CD4-positive, alpha-beta T cell (primary cell): ENCODE measurements at places on chromosomes 2 and 18.
A peak's percentile ranks its signal among the peaks of the same experiment; 100 is the strongest.

GRCh38 chr18:57122936-57123510 lies 23.9 kb upstream of the BOD1L2 start:
- DNase-seq, result no peak

DNA sequence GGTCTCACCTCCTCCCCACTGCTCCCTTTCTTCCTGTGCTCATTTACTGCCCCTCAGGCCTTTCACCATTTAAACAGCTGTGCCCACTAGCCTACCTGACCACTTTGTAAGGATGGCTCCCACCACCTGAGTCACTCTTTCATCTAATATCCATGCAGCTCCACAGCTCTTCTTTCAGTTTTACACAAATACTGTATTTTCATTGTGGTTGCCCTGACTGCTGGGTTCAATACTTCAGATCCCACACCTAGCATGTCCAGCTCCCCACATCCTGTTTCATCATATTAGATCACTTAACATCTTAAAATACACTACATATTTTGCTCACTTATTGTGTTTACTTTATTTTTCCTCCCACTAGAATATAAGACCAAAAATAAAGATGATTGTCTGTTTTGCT lies 1110.6 kb downstream of the TSN start:
- DNase-seq, result no peak

DNA sequence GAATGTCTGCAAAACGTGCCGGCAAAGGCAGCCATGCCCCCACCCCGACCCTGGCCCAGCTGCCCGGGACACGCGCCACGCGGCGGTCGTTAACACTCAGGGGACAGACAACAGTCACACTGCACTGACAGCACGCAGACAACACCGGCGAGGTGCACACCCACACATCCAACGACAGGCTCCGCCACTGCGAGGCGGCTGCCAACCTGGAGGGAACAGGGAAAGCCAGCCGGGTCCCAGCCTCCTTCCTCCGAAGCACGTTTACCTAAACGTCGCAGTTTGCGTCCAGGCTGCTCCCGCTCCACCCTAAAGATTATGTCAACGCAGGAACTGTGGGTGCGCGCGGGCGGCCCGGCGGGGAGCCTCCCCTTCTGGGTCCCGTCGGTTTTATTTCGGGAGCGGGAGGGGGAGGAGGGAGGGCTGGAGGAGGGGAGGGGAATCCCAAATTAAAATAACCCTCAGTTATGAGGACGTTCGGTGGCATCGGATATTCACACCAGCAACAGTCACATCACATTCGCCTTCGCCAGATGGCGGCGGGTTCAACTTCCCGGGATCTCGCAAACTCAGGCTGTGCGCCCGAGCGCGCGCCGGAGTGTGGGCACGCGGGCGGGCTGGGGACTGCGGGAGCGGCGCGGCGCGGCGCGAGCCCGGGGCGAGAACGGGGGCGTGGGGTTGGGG lies 644 bp downstream of the PTGR3 start:
- DNase-seq, result peak; percentile 65

DNA sequence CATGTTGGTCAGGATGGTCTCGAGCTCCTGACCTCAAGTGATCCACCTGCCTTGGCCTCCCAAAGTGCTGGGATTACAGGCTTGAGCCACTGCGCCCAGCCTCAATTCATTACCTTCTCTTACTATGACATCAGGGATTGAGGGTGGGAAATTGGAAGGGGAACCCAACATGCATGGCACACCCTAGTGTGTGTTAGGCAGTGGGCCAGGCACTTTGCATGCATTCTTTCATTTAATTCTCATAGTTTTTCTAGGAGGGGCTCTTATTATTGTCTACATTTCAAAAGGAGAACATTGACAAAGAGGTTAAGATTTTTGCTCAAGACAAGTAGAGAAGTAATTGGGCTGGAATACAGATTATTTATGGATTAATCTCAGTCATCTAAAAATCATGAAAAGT lies 10.9 kb upstream of the DNAJB2 start:
- no peak for DNase-seq

DNA sequence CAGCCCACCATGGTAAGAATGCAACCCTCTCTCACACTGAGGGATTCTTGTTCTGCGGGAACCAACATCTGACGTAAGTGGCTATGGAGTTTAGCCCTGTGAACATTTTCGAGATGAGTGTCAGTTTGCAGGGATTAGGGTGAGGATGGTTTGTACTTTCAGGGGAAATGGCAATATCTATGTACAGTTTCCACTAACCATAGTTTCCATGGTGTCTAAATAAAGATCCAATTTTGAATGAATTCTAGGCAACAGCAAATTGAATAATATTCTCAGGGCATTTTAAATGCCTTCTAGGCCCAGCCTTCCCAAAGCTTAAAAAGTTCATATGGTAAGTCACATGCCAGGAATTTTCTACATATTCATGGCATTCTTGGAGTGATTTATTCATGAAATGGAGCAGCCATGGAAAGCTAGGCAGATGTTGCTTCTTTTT lies 105.4 kb upstream of the MMADHC start:
- DNase-seq, result no peak

- no peak for DNase-seq
Measured at GRCh38 chr2:151470556-151470955, 60.9 kb downstream of the RIF1 start.

DNA sequence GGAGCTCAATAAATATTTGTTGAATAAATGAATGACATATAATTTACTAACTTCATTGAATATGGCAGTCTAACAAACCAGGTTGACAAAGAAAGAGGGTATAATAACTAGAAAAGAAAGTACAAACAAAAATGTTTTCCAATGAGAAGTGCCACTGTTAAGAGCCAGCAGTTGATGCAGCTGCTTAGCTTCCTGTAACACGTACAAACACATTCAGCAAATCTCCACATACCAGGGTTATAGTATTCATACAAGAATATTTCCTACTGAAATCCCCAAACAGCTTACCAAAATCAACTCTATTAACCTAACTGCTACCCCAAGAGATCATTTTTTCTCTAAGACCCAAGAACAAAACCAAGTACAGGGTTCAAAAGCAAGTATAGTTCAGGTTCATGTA lies 77.7 kb downstream of the THADA start:
- no peak for DNase-seq

- DNase-seq, result no peak
Measured at GRCh38 chr2:64809216-64809615, 155.5 kb upstream of the SERTAD2 start.

- DNase-seq, result no peak
Measured at GRCh38 chr2:2586931-2587330, 255.9 kb upstream of the MYT1L start.

DNA sequence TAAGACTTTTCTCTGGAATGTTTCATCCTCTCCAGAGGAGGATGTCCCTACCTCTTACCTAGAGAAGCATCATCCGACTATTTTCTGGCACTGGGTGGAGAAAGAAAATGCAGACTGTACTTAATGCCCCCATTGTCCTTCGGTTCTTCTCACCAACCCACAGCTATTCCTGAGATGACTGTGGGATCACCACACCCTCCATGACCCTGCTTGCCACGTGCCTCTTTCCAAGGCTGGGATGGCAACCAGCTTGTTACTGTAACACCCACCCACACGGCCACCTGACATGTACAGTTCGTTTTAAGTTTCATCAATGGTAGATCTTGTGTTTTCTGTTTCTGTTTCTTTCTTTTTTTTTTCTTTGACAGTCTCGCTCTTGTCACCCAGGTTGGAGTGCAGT lies 365.2 kb downstream of the FBXO15 start:
- DNase-seq, result no peak

DNA sequence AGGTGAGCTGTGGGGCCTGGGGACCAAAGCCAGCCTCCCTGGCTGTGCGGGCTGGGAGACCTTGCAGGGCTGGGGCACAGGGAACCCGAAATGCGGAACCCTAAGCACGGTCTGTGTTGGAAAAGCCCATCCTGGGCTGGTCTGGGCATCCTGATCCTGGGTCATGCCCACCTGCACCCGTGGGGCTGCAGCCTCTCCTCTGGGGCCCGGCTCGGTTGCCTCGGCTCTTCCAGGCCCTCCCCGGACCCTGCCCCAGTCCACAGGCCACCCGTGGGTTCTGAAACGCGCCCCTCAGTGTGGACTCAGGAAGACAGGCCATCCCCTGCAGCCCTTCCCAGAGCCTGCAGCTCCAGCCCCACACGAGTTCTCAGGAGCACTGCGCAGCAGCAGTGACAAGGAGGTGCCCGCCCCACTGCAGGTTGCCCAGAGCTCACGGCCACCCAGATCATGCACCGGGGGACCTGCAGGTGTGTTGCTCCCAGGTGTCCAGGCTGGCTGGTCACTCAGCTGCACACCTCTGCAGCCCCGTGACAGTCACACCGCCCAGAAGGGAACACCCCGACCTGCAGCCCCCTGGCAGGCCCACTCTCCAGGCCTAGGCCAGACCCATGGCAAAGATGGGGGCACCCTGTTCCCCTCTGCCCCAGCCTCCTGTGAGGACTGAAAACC lies 12.2 kb upstream of the NFATC1 start:
- peak; percentile 31 for DNase-seq

- no peak for DNase-seq
Measured at GRCh38 chr2:100292022-100292580, 30.2 kb downstream of the LONRF2 start.

GRCh38 chr2:228597032-228597431 lies 415.5 kb upstream of the SPHKAP start:
- no peak for DNase-seq

DNA sequence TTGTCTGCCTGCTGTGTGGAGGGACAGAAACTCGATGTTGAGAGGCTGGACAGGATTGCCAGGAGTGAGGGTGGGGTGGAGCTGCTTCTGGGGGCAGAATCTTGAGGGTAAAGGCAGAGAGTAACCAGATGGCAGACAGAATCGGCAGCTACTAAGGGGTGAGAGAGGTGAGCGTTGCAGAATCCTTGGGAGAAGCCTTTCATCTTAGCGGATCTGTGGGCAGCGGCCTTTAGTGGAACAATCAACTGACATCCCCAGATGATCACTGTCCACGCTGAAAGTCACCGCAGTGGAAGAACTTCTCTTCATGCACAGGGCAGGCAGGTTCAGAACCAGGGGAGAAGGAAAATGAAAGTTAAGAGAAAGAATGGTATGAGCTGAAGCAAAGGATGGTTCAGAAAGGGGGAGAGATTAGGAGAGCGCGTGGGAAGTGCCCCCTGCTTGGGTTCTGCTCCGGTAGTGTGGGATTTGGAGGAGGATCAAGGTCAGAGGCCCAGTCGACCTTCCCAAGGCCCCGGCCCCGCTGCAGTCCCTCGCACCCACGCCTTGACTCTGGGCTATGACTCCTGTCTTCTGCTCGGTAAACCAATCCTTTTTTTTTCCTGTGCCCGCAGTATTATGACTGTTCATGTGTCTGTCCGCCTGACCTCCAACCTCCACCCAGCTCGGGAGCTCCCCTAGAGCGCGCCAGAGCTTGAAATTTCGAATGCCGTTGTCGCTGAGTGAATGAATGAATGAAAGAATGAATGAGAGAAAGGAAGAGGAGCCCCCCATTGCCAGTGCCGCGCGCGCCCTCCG lies 584 bp downstream of the BOLA3 start:
- DNase-seq, result no peak

DNA sequence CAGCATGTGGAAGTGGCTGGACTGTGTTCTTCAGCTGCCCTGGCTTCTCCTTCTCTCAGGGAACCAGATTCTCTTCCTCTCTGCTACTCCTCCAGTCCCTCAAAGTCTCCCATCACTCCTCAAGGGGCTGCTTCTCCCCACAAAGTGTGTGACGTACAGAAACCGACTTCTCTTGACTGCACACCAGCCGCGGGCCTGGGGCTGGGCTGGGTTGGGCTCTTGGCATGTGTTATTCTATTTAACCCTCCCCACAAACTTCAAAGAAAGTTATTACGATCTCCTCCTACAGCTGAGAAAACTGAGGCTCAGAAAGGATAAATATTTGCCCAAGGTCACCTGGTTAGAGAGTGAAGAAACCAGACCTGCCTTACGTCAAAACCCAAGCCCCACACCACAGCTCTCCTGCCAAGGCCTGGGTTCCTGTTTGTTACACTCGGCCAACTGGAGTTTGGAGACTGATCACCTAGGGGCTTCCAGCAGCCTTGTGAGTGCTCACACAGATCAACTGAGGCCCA lies 269.0 kb downstream of the TFCP2L1 start:
- DNase-seq, result no peak

DNA sequence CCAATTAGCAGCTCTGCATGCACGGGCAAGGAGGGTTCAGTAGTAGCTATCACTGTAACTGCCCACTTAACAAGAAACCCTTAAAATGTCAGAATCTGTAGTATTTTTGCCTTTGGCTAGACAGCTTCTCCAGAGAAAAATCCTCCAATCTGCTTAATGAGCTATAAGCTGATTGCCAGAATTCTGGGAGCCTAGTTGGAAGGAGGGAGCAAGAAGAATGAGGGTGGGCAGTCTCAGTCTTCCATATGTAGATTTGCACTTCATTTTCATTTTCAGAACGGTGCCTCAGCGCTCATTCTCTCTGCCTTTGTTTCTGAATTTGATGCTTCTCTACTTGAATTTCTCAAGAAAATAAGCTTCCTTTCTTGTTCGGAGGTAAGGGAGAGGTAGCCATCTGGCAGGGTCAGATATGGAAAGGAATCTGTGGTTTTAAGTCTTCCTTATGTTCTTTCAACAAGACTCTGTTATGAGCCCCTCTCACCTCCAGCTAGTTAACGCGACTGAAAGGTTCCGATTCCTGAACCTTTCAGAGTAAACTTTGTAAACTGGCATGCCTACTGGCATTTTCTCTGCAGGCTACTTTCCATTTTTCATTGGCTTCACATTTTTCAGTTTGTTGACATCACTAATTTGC lies 53.5 kb downstream of the HNRNPLL start:
- DNase-seq, result no peak

GRCh38 chr2:165105926-165106325 lies 97.9 kb downstream of the SCN3A start:
- DNase-seq, result no peak

DNA sequence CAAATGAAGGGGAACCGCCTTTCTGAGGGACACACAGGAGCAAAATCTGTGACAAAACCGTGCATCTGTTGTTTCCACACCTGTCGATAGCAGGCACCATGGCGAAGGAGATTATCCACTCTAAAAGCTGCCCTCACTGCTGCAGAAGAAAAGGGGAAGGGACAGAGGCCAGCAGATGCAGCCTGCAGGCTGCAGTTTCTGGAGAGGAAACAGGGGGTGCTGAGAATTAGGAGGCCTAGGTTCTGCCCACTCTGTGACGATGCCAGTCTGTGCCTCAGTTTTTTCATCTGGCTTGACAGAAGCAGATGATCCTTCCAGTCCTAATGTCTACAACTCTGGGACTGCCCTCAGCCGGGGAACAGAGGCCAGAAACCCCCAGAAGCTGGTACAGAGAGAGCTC lies 17.7 kb downstream of the PAX8 start:
- no peak for DNase-seq

- no peak for DNase-seq
Measured at GRCh38 chr2:144516411-144516980, 3.4 kb downstream of the ZEB2 start.

GRCh38 chr2:207318181-207318628 lies 152.5 kb upstream of the KLF7 start:
- DNase-seq, result no peak

GRCh38 chr2:162073888-162074631 lies at the start of gene DPP4:
DPP4 (minus strand) TSS chr2:162074215; CDS start chr2:162073981, 234 bp downstream.
- DNase-seq, result peak; percentile 39

DNA sequence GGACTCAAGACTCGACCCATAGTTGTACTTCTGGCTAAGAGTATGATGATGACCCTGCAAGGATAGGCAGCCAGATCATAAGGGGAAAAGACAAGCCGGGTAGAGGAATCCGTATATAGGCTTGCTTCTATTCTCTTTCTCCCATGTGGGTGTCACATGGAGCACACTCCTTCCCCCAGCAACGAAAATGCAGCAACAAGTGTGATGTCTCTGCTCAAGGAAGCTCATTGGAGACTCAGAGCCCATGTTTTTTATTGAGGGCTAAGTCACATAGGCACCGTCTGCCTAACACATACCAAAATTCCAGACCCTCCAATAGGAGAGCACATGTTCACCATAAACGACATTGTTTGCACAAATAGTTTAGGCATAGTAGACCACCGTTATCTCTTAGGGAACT lies 6.3 kb downstream of the ZNF2 start:
- DNase-seq, result no peak
